NCI-H460 (cell line): ENCODE measurements at places on chromosomes 7 and 10.

DNA sequence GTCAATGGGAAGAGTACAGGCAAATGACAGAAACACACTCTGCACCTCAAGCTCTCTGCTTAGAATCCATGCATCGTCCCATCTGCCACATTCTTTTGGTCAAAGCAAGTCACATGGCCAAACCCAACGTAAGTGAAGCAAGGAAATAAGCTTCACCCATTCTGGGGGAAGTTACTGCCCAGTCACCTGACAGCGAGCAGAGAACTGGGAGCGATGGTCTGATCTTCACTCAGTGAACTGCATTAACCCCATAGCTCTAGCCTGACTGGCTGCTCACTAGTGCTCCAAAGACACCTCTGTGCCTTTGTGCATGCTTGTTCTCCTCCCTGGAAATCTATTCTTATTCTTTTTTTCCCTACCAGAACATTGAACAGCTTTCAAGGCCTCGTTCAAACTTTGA, 89.9 kb downstream of the APBB1IP start:
- no peak for DNase-seq

DNA sequence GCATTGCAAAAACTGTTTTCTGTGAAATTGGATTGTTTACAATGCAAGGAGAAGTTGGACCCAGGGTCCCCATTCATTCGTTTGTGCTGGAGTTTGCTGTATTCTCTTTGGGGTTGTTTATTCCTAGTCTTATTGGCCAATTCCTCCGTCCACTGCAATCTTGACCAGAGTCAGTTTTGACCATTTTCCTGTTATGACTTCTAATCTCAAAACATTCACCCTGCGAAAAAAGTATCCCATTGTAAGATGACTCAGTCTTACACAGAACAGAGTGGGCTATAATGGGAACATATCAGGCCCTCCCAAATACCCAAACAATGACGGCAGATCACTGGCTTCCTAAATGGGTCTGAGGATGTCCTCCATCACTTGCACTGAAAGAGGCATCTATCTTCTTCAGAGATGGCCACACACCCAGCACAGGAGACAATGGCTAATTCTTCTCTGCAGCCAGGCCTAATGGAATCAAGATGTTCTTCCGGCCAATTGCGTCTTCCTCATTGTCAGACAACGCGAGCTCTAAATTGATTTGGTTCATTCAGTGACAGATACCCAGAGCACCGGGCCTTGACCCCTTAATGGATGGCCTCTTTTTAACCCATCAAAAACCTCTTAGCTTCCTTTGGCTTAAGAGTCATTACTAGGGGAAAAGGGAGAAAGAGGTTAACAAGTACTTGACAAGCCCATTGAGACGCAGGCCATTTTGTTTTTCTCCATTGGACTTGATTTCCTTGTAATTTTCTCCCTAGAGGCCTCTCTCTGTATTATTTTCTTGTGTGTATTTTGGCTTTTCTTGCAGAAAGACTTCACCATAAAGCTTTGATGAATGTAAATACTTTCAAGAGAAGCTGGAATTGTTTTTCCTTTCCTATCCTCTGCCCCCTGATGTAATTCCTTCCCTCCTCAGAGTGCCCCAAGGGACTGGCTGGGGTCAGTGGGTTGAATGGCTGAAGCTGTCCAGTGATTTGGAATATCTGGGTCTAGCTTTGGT, 129.6 kb downstream of the PRPF18 start:
- DNase-seq, result no peak

GRCh38 chr10:64484811-64485330, 963.7 kb downstream of the REEP3 start:
- DNase-seq, result no peak

DNA sequence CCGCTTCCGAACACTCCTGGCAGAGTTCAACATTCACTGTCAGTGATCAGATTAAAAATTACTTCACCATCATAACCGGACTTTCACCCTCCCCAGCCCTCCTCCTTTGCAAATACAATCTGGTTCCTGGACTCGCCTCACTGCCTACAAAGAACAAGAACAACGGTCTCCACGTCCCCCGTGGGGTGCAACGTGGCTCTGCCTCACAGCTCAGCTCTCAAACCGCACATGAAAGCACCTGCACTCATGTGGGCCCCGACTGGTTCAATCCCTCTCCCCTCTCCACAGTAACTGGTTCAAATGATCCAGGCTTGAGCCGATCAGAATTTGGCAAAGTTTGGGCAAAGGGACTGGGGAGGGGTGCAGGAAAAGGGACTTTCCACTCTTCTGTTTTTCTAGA, 21.0 kb downstream of the ASB13 start:
- no peak for DNase-seq

DNA sequence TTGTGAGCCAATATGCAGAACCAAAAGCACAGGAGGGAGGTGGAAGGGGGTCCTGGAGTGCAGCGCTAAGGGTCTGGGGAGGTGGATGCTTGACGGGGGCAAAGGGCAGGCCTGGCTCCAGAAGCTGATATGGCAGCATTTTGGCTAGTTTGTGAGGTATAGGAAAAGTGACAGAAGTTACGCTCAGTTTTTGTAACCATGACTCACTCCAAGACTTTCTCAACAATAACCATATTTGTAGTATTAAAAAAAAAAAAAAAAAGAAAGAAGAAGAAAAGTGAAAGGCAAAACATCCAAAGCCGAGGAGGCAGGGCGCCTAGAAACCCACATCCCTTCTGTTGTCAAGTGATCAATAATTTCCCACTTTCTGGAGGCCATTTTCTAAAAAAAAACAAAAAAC, 92.3 kb downstream of the RNF216 start:
- DNase-seq, result no peak

DNA sequence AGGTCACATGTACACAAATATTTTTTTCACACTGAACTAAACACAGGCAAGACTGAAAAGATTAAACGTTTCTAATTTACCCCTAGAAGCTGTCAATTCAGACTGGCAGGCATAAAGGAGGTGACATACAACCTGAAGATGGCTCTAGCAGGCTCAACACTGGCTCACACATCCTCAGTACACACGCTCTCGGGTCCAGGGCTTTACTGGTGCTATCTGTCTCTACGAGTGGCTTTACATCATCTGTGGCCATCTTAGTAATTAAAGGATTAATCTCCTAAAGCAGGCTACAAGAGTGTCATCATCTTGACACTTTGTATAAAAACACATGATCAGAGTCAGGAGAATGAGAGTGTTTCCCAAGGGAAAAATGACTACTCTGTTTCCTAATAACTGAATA, 57.3 kb downstream of the COPG2 start:
- DNase-seq, result no peak

GRCh38 chr7:137682596-137682995, 164.2 kb downstream of the DGKI start:
- DNase-seq, result no peak

DNA sequence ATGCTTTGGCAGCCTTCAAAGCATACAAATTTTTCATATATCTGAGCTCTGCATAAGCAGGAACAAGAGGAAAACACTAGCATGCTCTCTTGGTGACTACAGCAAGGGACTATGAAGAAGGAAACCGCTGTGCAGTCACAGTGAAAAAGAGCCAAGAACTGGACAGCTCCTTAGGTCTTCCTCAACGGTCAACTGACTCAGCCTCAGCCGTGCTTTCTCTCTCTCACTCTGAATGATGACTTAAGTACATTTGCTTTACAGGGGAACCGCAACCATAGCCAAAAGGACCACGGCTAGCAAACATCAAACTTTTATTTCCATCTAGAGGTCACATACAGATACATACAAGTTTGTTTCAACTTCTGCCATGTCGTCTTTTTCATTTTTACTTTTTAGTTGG, 69.9 kb downstream of the HYCC1 start:
- DNase-seq, result no peak

DNA sequence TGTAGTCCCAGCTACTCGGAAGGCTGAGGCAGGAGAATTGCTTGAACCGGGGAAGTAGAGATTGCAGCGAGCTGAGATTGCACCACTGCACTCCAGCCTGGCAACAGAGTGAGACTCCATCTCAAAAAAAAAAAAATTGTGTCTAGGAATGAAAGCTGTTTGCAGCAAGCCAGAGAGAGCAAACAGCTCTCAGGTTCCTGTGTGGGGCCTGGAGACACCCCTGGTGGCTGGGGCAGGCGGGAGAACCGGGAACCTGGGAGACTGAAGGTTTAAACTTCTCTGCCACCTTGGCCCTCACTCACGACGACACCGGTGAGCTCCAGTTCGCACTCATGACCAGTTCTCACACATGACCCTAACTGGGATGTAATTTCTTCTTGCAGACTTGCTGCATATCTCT, 13.2 kb upstream of the UNCX start:
- no peak for DNase-seq

GRCh38 chr10:119166564-119166963, 1.1 kb upstream of the SFXN4 start:
- DNase-seq, result no peak

DNA sequence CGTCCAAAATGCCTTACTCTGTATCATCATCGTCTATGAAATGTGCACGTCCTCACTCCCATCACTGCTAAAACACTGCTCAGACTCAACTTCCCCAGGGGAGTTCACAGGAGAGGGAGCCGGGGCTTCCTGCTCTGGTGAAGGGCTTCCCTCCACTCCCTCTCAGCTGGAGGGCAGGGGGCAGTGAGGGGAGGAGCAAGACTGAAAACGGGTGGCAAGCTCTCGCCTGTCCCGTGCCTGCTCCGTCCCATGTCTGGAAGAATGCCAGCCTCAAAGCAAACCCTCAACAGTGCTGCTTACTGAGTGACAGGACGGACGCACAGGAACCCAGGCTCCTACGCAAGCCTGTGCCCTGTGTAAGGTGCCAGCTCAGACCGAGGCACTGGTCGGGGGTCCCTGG, 25.1 kb downstream of the PRKAG2 start:
- DNase-seq, result no peak

DNA sequence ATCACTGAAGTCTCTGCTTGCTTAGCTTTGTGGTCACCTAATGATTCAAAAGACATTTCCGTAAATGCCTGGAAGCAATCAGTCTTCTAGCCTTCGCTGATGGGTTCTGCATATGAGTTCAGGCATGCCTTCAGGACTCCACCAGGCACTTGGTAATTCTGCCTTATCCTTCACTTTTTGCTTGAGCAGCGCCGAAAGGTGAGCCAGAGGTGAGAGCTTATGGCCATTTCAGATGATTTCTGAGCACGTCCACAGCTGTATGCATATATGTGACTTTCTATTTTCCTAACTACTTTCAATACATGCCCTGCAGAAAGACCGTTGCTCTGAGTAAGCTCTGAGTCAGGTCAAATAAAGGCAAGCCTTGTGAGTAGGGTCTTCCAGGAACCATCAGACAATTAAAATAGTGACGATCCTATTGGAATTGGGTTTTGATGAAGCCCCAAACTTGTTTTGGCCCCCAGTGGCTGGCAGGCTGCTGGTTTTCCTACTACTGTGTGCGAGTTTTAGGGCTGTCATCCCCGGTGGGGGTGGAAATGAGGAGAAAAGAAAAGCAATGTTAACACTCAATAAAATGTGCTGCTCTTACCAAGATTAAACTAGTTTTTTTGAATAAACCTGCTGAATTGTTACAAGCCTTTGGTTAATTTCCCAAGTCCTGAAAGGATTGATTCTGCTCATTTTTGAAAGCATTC, 154.4 kb upstream of the AKR1E2 start:
- DNase-seq, result no peak

- no peak for DNase-seq
These were observed 15.6 kb downstream of the SEC23IP start for GRCh38 chr10:119908166-119908565.

DNA sequence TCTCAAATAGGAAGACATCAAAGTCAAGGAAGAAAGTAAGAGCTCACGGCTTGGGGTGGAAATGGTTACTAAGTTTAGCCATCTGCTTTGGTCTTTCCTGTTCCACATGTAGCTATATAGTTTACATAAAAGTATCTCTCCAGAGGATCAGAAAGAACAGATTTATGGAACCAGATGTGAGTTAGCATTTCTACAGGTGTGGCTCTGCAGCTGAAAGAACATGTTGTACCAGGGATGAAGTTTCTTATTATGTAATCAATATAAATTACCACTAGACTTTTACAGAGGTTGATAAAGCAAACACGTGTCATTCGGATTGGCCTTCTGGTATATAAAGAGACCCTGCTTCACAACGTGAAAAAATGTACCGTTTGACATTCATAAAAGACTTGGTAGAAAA, 19.9 kb downstream of the CALD1 start:
- DNase-seq, result no peak

DNA sequence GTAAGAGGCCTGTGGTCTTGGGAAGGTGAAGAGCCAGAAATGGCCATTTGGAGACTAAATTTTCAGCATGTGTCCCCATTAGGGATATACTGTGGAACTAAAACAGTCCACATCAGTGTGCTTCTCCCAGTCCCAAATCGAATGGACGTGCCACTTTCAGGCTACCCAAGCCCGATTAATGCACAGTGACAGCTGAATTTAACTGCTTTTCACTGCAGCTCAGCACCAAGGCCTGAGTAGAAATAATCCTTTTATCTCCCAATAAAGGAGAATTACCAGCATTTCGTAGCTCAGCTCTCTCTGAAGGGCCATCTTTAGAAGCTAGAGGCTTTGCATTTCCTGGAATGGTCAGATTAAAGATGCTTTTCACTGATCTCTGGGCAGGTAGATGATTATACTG, 183.3 kb downstream of the NPSR1 start:
- no peak for DNase-seq

- DNase-seq, result no peak
These were observed 74.0 kb downstream of the FAM241B start for GRCh38 chr10:69703766-69704630.

DNA sequence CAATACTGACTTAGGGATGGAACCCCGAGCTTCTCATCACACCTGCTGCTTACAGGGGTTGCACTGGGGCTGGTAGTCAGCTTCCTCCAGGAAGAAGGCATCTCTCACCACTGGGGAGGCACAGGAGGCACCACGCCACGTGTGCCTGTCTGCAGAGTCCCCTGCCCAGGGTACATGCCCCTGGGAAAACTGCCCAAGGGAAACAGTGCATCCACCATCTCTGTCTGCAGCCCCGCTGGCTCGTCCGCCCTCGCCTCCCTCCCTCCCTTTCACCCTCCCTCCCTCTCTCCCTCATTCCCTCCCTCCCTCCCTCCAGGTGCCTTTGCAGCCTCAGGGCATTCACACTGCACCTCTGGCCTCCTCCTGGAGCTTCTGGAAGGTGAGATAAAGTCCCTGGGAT, 101.1 kb downstream of the PTPRE start:
- no peak for DNase-seq

DNA sequence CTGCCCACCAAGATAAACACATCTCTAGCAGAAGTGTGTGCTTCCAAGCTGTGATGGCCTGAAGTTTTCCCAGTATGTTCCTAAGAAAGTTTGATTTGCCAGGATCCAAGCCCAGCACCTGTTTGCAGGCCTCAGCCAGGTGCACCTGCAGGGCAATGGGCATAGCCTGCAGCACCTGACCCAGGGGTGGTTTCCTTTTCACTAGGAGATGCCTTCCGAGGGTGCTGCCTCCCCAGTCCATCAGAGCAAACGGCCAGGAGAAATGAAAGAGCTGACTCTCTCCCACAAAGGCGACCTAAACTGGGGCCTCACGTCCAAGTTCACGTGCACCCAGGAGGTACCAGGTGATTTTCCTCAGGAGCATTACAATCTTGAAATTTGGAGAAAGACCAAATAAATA, 7.1 kb downstream of the UCMA start:
- DNase-seq, result no peak
